Foreskin keratinocyte (primary cell): ENCODE measurements at places on chromosomes 2 and 18. TPM values are rescaled to one million over a fixed set of nuclear protein-coding genes. Genes with fewer than 3 reads are reported as not detected.

SMYD5 gene
- total RNA-seq, result 35.2 and 35.9 TPM in 2 replicates

GRCh38 chr2:74440378-74441169 is 1.2 kb downstream of the RTKN start:
- peak; percentile 75 for DNase-seq

- no peak for DNase-seq
Measured at GRCh38 chr18:35136885-35137284, 95.7 kb downstream of the MAPRE2 start.

IL36A gene
- total RNA-seq, result not detected in 2 replicates

SRD5A2 gene
- total RNA-seq, result not detected in 2 replicates
